Heart left ventricle (tissue), 16 donors: ENCODE measurements at places on chromosomes 3 and 15. TPM values are rescaled to one million over a fixed set of nuclear protein-coding genes. Genes with fewer than 3 reads are reported as not detected.

Gene GOLGA8S
- 1.2 TPM for total RNA-seq

Gene UROC1
- not detected for total RNA-seq

Gene P2RY13
- total RNA-seq, result 0.45 TPM

Gene ZNF660
- total RNA-seq, result 1.3 TPM

Gene GRIP2
- total RNA-seq, result 40.0 TPM

Gene CACNA2D2
- 2.8 TPM for total RNA-seq

Gene SNTN
- not detected for total RNA-seq

Gene TICRR
- 1.4 TPM for total RNA-seq

Gene CD96
- total RNA-seq, result not detected

DNA sequence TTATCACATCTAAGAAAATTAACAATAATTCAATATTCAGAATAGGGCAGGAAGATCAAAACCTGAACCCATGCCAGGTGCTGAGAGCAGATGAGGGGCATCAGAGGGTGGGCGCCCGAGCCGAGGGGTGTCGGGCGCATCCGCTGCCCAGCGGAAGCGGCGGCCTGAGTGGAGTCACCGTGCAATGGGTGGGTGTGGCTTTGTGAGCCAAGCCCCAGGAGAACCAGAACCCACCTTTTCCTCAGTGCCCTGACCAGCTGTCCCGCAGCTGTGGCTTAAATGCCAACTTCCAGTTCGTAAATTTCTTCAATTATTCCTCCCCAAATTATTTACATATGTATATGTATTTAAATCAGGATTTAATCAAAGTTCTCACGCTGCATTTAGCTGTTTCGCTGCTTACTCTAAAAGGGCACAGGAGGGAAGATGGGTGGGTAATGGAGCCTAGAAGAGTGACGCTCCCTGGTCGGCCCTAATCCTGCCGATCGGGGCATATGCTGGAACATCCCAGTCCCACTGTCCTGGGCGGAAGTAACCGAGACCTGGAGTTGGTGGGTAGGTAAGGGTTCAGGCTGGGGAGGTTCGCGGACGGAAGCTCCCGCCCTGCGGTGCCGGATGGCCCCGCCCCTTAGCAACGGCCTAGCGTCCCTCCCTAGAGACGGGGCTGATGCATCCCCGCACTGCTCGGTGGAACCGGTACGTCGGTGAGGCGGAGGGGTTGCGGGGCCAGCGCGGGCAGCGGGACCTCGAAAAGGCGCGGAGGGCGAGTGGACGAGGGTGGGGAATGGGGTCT is 1.3 kb downstream of the DNAH1 start:
- DNase-seq, result peak; percentile 68

DNA sequence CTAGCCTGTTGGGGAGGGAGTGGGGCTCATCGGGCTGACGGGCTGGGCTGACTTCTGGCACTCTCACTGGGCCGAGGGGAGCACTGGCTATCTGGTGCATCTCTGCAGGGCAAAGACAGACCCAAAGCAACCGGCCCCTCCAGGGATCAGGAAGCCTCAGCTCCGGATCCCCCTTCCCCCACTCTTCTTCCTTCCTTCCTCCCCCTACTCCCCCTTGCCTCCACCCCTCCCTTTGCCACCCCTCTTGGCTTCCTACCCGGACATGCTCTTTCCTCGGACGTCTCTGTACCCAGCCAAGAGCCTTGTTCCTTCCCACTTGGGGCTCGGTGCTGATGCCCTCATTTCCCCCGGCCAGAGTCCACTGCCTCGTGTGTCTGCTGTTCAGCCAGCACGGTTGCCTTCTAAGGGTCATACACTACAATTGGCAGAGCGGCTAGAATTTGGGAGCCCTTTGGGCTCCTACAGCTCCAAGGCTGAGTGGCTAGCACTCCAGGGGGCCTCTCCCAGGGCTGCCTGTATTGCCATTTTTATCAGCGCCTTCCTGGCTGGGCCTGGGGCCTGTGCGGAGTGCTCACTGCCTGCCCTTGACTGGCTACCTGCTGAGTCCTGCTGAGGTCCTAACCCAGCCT is 10.9 kb downstream of the SEMA3F start:
- DNase-seq, result peak; percentile 43

DNA sequence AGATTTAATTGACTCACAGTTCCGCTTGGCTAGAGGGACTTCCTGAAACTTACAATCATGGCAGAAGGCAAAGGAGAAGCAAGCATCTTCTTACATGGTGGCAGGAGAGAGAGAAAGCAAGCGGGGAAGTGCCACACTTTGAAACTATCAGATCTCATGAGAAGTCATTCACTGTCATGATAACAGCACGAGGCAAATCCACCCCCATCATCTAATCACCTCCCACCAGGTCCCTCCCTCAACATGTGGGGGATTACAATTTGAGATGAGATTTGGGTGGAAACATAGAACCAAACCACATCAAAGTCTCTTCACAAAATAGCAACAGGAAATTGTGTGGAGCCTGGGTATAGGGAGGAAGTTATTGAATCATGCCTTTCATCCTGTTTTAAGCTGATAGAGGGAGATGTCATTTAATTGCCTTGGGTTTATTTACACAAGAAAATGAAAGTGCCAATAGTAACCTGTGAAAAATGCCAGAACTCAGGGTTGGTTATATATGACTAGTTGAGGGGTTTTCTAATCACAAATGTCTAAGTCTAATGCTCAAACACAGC is 624.8 kb upstream of the LMCD1 start:
- DNase-seq, result no peak

DNA sequence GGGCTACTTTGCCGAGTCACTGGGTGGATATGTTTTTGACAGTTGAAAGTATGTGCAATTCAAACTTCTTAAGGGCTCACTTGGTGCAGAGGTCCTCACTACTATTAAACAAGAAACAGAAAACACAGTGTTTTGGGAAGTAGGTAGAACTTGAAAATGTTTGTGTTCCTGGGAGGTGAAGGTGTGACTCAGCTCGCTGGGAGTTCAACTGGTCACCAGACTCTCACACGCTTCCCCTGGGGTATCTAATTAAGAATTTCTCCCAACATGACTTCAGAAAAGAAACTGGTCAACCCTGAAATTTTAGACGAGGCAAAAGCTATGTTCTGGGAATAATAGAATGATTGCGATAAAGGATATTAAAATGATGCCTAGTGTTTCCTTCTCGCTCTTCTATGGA is 1039.8 kb upstream of the SEMA6D start:
- DNase-seq, result no peak

GRCh38 chr3:78900880-78901279 is 866.9 kb downstream of the ROBO1 start:
- DNase-seq, result no peak

- DNase-seq, result no peak
Measured at GRCh38 chr15:34182942-34183341, 27.0 kb downstream of the KATNBL1 start.

DNA sequence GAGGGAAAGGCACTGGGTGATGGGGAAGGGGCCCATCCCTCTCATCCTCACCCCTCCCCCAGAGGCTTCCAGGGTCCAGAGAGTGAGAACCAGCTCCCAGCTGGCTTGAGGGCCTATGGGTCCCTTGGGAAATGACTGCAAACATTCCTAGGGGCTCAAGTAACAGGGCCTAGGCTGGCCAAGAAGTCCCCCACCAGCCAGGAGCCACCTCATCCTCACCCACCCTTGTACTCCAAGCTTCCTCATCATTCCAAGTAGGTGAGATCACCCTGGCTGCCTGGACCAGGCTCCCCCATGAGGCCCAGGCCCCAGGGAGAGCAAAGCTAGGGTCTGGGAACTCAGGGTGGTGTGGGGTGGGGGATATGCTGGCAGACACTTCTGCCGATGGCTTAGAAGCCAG is 14.8 kb downstream of the LOXL1 start:
- no peak for DNase-seq

- DNase-seq, result no peak
Measured at GRCh38 chr3:42096796-42097565, 5.8 kb downstream of the TRAK1 start.

- DNase-seq, result no peak
Measured at GRCh38 chr15:93020976-93021772, 67.8 kb downstream of the RGMA start.

DNA sequence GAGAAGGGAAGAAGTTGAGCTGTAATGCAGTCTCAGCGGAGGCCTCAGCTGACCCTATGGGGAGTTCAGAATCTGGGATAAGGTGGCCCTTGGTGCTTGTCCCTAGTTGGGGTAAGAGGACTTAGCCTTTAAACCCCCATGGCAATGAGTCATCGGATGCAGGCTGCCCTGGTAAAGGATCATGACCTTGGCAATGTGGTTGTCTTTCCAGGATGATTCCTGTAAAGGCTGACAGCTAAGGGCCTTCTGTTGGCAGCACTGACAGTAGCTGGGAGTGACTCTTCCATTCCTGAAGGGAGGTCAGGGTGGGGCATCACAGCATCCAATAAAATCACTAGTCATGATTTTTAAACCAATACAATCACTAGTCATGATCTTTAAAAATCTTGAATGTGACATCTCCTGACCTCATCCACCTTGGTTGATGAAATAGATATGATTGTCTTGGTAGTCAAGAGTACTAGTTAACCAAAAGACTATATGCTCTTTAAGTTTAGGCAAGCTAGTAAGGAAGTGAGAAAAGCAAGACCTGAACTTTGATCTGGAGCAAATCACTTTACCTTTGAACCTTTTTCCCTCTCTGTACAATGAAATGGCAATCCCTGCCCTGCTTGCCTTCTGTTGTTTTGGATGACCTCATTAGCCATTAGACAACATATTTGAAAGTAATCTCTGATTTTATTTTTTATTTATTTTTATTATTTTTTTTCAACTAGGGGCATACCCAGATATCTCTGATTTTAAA is 71.3 kb upstream of the CACNA1D start:
- DNase-seq, result no peak

GRCh38 chr3:45872569-45872968 is 13.8 kb upstream of the CCR9 start:
- no peak for DNase-seq

GRCh38 chr3:99972380-99973104 is 141.8 kb downstream of the FILIP1L start:
- no peak for DNase-seq

- peak; percentile 61 for DNase-seq
Measured at GRCh38 chr3:30768703-30769550, 125.5 kb downstream of the GADL1 start.

DNA sequence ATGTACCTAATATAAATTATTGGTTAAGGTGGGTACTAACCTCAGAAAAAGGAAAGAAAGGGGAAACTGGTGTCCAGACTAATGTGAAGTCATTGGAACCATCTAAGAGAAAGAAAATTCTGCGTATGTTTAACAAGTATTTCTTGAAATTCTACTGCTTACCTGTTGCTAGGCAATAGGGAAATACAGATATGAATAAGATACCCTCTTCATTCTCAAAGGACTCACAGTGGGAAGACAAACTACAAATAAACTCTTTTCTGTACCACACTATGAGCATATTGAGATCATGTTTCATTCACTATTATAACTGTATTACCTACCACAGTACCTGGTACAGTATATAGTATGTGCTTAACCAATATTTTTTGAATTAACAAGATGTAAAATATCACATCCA is 140.5 kb upstream of the MLF1 start:
- DNase-seq, result no peak

GRCh38 chr3:144556392-144556791 is 584.8 kb downstream of the DIPK2A start:
- no peak for DNase-seq

DNA sequence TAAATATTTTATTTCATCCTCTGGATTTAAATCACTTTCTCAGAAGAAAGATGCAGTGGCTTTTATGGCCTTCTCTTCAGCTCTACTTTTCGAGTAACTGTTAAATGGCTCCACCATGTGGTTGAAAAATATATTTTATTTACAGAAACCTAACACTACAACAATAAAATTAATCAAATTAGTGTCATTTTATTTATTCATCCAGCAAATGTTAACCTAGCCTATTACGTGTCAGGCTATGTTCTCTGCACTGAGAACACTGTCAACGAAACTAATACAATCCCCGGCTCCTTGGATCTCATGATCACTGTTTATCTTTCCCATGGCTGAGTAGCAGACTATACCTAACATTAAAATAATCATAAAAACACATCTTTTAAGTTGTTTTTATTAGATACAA is 148.0 kb upstream of the OSTN start:
- DNase-seq, result no peak

DNA sequence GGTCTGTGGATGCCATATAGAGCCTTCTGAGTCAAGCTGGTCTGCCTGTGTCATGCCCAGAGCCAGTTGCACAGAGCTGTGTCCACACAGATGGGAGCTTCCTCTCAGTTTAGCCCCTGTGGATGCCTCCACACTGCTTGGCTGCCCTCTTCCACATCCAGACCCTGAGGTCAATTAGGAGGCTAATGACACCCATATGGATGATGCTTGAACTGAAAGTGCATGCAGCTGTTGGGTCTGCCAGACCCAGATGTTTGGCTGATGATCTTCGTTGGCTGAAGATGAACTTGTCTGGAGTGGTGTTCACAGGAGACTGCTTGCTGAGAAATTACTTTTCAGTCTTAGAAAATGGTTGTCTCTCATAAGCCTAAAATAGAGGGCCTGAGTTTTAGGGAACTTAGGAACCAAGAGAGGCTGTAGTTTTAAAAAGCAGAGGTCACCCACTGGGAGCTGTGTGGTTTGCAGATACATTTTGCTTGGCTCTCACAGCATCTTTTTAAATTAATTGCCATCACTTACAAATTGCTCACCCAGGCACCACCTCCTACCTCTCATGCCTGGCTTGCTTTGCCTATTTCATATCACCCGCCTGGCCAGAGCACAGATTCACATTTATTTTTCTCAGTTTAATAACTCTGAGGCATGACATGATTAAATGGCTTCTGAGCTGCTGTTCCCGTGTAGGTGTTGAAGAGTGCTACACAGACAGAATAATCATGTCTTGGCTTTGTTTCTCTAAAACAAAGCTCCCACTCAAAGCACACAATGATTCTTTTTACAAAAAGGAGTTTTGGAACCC is 176.1 kb downstream of the MINAR1 start:
- DNase-seq, result no peak

DNA sequence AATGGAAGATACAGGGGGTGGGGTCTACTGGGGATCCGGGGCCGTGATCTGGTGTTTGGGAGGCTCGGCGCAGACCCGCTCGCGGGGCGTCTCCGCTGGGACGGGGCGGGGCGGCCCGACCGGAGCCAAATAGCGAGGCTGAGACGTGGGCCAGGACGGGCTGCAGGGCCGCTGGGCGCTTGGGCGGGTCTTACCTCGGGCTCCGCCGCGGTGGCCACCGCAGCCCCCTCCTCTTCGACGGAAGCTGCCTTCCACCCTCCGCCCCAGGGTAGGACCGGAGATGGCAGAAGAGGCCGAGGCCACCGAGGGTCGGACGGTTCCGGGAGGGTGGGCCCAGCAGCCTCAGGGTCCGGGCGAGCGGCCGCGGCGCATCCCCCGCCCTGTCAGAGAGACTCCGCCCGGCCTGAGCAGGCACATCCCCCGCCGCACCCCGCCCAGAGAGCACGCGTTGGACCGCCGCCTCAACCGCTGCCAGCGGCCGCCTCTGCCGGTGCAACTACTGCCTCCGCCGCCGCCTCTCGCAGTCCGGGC is 399 bp downstream of the MYO9A start:
- DNase-seq, result peak; percentile 88

DNA sequence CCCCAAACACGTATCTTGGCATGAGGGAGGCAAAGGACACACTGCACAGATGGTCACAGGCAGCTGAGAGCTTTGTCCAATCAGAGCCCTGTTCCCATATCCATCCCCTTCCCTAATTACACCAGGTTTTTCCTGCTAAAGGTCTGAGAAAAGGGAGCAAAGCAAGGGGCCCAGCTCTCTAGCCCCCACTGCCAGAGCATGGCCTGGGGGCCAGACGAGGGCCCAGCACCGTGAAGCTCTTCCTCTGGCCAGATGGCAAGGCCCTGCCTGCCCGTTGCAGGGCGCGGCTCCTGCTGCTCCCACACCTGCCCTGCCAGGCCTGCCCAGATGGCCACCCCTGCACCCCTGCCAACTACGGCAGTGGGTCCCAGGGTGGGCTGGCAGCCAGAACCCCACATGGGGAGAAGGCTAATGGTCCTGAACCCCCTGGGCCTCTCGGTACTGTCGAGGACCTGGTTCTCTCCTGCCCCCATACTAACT is 3.2 kb downstream of the SHF start:
- DNase-seq, result no peak
